Transverse colon (tissue), 4 donors: ENCODE measurements at places on chromosomes 11 and 22.

- DNase-seq, result no peak
- no peak overlapping the region for H3K27ac ChIP-seq
- peaks cover 4% of the 10 kb centered on the region for H3K27me3 ChIP-seq
- no peak overlapping the region for H3K4me3 ChIP-seq
- no peaks in the 10 kb centered on the region for H3K36me3 ChIP-seq
These were observed 154.7 kb downstream of the C11orf91 start for GRCh38 chr11:33545931-33546330.

DNA sequence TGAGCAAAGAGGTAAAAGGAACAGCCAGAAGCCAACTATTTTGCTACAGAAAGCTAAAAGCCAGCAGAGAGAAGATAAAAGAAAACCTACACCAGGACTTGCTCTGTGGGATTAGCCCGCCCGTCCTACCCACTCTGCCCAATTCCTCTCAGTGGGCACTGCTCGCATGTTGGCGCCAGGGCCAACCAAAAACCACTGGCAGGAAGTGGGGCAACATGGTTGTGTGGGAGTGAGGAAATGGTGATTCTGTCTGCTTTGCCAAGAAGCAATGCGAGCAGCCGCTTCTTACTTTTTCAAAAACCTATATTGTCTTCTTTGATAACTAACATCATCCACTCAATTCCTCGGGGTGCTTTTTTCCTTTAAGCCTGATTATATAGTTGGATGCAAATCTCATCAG is 14.2 kb upstream of the APOA1 start:
- no peaks in the 10 kb centered on the region for H3K27me3 ChIP-seq
- peaks cover 41% of the 10 kb centered on the region for H3K4me1 ChIP-seq
- H3K27ac ChIP-seq, result peak overlapping the region; percentile 65
- H3K4me3 ChIP-seq, result no peak overlapping the region
- H3K36me3 ChIP-seq, result peaks cover 3% of the 10 kb centered on the region

GRCh38 chr11:1290052-1291040 is 19.1 kb downstream of the TOLLIP start:
- no peaks in the 10 kb centered on the region for H3K4me1 ChIP-seq
- no peaks in the 10 kb centered on the region for H3K27me3 ChIP-seq
- DNase-seq, result no peak
- H3K36me3 ChIP-seq, result peaks cover 29% of the 10 kb centered on the region
- no peak overlapping the region for H3K27ac ChIP-seq
- no peak overlapping the region for H3K4me3 ChIP-seq

GRCh38 chr11:115716601-115717529 is 212.7 kb upstream of the CADM1 start:
- H3K4me1 ChIP-seq, result no peaks in the 10 kb centered on the region
- no peak overlapping the region for H3K27ac ChIP-seq
- H3K27me3 ChIP-seq, result no peaks in the 10 kb centered on the region

DNA sequence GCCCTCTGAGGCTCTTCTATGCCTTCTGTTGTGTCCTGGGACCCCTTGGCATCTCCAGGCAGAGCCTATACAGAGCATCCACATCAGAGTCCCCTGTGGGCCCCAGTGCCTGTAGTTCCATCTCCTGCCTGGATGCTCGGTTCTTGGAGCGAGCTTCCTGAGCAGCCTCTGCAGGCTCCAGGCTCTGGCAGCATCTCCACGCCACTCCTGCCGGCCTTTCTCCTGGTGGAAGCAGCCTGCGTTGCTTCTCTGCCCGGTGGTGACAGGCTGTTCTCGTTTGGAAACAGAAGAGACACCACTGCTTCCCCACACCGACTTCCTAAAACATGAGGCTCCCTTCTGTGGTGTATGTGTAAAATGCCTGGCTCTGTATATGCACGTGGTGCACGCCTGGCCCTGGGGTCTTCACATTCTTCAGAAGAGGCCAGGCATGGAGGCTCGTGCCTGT is 52.8 kb downstream of the BCR start:
- H3K36me3 ChIP-seq, result no peaks in the 10 kb centered on the region
- H3K27me3 ChIP-seq, result no peaks in the 10 kb centered on the region
- no peak overlapping the region for H3K27ac ChIP-seq
- DNase-seq, result no peak

GRCh38 chr11:65695459-65696241 is 16.4 kb upstream of the KAT5 start:
- H3K4me1 ChIP-seq, result no peaks in the 10 kb centered on the region
- H3K27ac ChIP-seq, result peak overlapping the region; percentile 33
- DNase-seq, result peak; percentile 82
- no peaks in the 10 kb centered on the region for H3K36me3 ChIP-seq
- H3K27me3 ChIP-seq, result no peaks in the 10 kb centered on the region

GRCh38 chr22:46390652-46391301 is 55.3 kb downstream of the TRMU start:
- DNase-seq, result peak; percentile 45
- H3K36me3 ChIP-seq, result no peaks in the 10 kb centered on the region
- H3K4me1 ChIP-seq, result no peaks in the 10 kb centered on the region

GRCh38 chr22:36317658-36318271 is 64.8 kb downstream of the APOL1 start:
- H3K27ac ChIP-seq, result peak overlapping the region; percentile 99
- no peak overlapping the region for H3K4me3 ChIP-seq
- H3K36me3 ChIP-seq, result peaks cover 9% of the 10 kb centered on the region
- H3K27me3 ChIP-seq, result no peaks in the 10 kb centered on the region
- DNase-seq, result no peak
- H3K4me1 ChIP-seq, result peaks cover 2% of the 10 kb centered on the region

GRCh38 chr11:73269459-73270015 is 2.6 kb upstream of the P2RY6 start:
- DNase-seq, result no peak
- H3K4me3 ChIP-seq, result no peak overlapping the region
- H3K27me3 ChIP-seq, result peaks cover 13% of the 10 kb centered on the region
- H3K36me3 ChIP-seq, result no peaks in the 10 kb centered on the region
- no peak overlapping the region for H3K27ac ChIP-seq
- H3K4me1 ChIP-seq, result peaks cover under 1% of the 10 kb centered on the region

GRCh38 chr11:5252192-5252918 is 2.2 kb downstream of the HBG2 start:
- DNase-seq, result no peak
- H3K4me3 ChIP-seq, result no peak overlapping the region
- H3K4me1 ChIP-seq, result no peaks in the 10 kb centered on the region
- no peak overlapping the region for H3K27ac ChIP-seq
- H3K27me3 ChIP-seq, result no peaks in the 10 kb centered on the region
- no peaks in the 10 kb centered on the region for H3K36me3 ChIP-seq

DNA sequence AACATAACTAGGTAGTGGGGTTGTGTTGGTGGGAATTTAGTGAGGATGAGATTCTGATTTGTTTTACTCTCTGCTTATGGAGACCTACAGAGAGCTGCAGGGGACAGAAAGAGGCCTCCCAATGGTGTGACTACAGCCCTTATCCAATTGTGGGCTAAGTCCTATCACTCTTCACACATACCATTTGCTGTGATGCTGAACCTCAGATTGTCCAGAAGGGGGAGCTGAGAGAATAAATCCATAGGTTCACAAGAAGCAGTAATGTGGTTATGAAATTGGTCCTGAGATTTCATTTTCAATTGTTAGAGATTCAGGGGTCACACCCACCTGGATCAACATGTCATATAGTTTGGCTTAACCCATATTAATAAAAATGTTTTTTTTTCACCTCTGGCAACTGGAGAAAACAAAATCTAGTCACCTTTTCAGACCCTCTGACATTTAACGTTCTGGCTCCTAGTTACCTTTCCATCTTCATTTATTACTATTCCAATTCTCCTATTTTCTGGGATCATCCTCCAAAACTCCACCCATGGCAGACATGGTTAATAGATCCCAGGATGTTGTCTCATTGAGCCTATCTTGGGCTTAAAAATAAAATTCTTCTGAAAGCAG is 53.3 kb upstream of the PTPN5 start:
- no peaks in the 10 kb centered on the region for H3K27me3 ChIP-seq
- H3K4me1 ChIP-seq, result no peaks in the 10 kb centered on the region
- H3K27ac ChIP-seq, result no peak overlapping the region

GRCh38 chr22:49502126-49502826 is 325.4 kb downstream of the BRD1 start:
- no peaks in the 10 kb centered on the region for H3K4me1 ChIP-seq
- no peaks in the 10 kb centered on the region for H3K27me3 ChIP-seq
- no peak overlapping the region for H3K27ac ChIP-seq

DNA sequence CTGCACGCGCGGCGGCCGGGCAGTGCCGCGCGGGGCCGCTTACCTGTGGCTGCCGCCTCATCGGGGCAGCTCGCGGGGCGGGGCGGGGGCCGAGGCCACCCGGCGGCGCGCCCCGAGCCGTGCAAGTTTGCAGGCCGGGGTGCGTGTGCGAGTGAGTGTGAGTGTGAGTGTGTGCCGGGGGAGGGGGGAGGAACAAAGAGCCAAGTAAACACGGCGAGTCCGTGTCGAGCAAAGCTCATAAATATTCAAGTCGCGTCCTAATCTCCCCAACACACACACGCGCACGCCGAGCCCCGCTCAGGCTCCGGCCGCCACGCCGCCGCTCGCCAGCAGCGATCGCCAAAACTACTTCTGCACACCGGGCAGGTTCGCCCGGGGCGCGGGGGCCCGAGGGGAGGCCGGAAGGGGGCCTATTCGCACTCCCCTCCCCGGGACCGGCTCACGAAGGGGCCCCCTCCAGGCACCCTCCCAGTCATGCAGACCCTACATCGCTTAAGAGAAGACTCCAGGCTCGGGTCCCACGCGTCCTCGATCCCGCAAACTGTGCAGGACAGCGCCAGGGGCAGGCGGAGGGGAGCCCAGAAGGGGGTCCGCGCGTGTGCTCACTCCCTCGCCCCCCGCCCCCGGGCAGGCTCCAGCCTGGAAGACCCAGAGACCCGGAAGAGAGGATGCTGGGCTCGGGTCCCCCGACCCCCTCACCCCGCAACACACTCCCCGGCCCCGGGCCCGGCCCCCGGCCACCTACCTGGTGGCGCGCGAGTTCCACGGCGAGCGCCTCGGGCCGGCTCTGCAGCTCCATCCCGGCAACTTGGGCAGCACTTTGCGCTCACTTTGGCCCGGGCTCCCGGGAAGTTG is 827 bp downstream of the PHF21B start:
- no peaks in the 10 kb centered on the region for H3K36me3 ChIP-seq
- H3K4me1 ChIP-seq, result peaks cover 45% of the 10 kb centered on the region
- no peak overlapping the region for H3K4me3 ChIP-seq
- peaks cover 91% of the 10 kb centered on the region for H3K27me3 ChIP-seq

DNA sequence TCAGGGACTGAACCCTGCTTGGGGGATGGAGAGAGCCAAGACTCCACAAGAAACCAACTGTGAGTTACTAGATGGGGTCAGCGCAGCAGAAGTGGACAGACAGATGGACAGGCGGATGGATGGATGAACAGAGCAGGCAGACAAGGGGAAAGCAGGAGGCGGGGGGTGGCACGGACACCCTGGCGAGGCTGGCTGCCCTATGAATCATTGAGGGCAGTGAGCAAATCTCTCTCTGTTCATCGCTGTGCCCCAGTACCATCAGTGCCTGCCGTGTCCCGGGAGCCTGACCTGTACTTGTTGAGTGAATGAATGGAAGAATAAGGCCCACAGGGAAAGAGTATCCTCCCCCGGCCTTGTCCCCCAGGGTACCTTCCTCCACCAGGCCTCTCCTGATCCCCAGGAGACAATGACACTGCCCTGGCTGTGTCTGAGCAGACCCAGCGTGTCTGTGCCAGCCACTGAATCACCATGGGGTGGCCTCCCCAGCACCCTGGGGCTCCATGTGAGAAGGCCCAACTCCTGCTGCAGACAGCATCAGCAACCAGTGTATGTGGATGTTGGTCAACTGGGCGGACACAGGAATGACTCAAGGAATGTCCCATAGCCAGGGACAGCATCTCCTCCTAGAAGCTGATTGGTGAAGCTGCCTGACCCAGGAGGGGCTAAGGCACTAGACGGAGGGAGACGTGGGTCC is 5.1 kb upstream of the KLHL35 start:
- H3K27me3 ChIP-seq, result peaks cover 5% of the 10 kb centered on the region
- no peak for DNase-seq
- no peak overlapping the region for H3K4me3 ChIP-seq
- H3K36me3 ChIP-seq, result no peaks in the 10 kb centered on the region

DNA sequence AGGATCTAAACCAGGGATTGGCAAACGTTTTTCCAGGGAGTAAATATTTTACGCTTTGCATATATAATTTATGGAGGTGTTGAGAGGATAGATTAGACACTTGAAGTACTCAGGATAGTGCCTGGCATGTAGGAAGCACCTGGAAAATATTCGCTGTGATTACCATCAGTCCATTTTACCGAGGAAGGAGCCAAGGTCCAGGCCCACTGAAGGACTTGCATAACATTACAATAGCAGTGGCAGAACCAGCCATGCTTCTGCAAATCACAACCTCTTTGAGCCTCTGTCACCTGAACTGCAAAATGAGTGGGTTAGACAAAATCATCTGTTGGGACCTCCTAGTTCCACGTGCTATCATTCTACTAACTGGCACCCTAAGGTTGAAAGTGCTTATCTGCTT is 5.4 kb downstream of the FUT4 start:
- no peak overlapping the region for H3K27ac ChIP-seq
- no peaks in the 10 kb centered on the region for H3K27me3 ChIP-seq
- H3K36me3 ChIP-seq, result no peaks in the 10 kb centered on the region
- peaks cover 64% of the 10 kb centered on the region for H3K4me1 ChIP-seq
- no peak for DNase-seq

DNA sequence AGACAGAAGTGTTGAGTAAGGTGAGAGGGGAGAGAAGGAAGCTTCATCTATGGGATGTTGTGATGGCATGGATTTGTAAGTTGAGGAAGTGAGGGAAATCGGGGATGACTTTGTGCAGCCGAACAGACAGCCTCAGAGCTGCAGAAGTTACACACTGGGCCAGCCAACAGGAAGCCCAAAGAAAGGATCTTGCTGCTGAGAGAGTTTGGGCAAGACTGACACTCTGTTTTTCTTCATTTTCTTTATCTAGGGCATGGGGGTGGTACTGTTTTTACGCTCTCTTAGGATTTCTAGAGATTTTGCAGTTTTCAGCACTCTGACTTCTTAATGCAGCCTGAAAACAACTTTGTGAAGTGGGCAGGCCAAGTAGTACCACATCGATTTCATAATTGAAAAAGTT is 509.9 kb upstream of the TENM4 start:
- H3K4me3 ChIP-seq, result no peak overlapping the region
- H3K27ac ChIP-seq, result no peak overlapping the region
- H3K4me1 ChIP-seq, result no peaks in the 10 kb centered on the region
- H3K27me3 ChIP-seq, result no peaks in the 10 kb centered on the region
- DNase-seq, result no peak
- H3K36me3 ChIP-seq, result no peaks in the 10 kb centered on the region

DNA sequence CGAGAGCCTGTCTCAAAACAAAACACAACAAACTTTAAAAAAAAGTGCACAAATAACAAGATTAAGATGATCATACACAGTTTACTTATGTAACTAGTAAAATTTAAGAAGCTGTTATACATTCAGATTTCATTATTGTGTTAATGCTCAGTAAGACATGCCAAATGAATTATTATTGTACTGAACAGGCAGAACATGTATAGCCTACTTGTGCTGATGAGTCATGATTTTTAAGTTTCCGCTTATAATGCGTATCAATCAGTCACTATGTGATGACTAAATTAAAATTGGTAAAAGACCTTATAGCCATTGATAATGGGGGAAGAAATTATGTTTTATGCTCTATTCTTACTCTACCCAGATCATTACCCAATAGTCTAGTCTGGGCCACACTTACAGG is 20.5 kb upstream of the EXPH5 start:
- H3K4me1 ChIP-seq, result no peaks in the 10 kb centered on the region
- no peaks in the 10 kb centered on the region for H3K27me3 ChIP-seq
